Right cardiac atrium (tissue), 5 donors: ENCODE measurements at places on chromosomes 2 and 18. TPM values are rescaled to one million over a fixed set of nuclear protein-coding genes. Genes with fewer than 3 reads are reported as not detected.

CDK5R2 gene
- total RNA-seq: not detected

DGUOK gene
- total RNA-seq: 29.0 TPM

FAM124B gene
- 0.44 TPM for total RNA-seq

WDSUB1 gene
- total RNA-seq: 9.5 TPM

DNA sequence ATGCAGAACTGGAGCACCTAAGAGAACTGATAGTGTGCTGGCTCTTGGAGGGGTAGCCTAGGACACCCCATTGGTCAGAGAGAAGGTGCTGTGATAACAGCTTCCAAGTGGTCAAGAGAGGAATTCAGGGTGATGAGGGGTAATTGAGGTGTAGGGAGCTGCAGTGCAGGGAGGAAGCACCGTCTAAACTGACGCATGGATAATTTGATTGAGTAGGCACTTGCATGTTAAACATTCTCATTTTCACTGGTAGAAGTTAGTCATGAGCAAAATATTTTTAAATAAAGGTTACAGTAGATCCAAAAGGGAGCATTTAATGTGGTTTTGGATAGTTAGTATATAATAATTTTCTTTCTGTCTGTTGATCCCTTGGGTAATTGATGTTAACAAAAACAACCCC, 155.1 kb upstream of the TCF4 start:
- no peak for DNase-seq

DNA sequence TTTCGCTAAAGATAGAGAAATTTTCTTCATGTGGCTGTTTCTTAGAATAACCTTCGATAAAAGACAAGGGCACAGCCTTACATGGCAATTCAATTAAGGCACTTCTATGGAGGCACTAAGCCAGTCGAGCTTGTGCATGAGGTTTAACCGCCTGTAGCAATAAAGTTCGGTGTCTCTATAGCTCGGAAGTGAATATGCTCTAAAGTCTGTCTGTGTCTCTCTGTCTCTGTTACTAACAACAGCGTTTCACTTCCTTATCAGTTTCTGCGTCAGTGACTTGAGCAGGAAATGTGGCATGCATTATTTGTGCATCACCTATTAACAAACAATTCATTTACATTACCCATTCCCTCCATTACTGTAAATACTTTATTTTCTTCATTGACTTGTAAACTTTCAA, 365.1 kb upstream of the NETO1 start:
- DNase-seq: no peak

GRCh38 chr2:156333951-156334495, 1.5 kb upstream of the NR4A2 start:
- peak; percentile 89 for DNase-seq

- DNase-seq: peak; percentile 59
Measured at GRCh38 chr2:152505495-152505906, 170.5 kb downstream of the FMNL2 start.

DNA sequence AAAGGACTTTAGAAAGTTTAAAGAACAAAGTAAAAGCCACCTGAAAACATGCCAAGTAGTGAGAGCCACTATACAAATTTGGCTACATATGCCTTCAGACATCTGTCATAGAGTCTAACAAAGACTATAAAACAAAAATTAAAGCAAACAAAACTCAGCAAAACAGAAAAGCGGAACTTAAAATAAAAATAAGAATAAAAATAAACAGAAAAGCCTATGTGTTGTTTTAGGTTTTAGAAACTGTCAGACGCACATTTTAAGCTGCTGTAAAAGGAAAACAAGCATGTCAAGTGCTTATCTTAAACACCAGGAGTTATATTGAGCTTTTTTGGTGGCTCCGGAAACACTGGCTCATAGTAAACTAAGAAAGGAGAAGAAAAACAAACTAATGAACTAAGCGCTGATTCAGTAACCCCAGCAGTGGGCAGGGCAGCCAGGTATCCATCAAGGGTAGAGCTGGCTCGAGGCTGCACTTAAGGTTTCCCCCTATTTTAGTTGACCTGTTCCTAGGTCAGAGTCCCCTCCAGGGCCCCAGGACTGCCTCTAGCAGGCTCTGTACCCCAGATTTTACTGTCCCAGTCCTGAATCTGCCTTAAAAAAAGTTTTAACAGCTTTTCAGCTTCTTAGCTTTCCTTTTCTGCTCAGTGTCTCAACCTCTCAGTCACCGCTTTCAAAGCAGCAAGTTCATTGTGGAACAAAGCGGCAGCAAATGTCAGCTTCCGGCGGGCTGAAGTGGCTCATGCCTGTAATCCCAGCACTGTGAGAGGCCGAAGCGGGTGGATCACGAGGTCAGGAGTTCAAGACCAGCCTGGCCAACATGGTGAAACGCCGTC, 15.4 kb upstream of the RMC1 start:
- DNase-seq: peak; percentile 24

GRCh38 chr2:231348173-231348572, 47.3 kb upstream of the B3GNT7 start:
- no peak for DNase-seq

GRCh38 chr2:8235419-8235818, 446.4 kb upstream of the ID2 start:
- DNase-seq: no peak

GRCh38 chr2:233603520-233603919, 13.9 kb upstream of the UGT1A8 start:
- DNase-seq: no peak

GRCh38 chr18:7872569-7872968, 305.5 kb downstream of the PTPRM start:
- DNase-seq: no peak

DNA sequence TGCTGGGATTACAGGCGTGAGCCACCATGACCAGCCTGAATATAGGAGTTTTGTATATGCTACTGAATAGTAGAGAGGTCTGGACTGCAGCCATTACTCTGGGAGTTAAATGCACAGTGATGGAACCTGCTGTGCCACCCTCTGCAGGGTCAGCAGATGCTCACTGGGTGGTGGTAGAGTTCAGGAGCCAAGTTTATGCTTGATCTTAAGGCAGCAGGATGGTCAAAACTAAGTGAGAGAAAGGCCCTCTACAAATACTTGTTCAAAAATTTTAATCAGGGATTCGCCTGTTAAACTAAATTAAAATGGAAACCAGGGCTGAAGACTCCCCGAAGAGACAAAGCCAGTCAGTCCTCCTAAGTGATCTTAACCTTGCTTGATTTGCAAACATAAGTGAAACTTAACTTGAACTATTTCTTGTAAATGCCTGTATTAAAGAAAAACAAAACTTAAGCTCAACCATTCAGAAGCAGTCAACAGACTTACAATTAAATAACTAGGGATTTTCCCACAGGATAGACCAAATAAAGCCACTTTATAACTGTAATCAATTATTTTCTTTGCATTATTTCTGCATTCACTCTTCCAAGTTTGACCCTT, 4.2 kb upstream of the WDFY1 start:
- DNase-seq: no peak

DNA sequence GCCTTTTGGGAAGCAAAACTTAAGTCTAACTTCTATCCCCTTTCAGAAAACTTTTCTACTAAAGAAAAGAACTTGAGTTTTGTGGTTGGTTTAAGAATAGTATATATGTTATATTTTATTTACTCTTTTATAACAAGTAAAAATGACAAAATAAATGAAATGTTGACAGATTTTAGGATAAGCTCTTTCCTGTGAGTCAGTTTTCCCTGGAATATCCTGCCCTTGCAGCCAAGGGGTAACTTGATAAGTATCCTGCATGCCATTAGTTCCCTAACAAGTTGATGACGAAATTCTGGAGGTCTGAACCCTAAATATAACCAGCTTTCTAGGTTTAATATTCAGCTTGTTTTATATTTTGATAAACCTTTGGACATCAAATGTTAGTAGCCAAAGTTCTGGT, 7.3 kb upstream of the HTR2B start:
- no peak for DNase-seq

- DNase-seq: peak; percentile 83
Measured at GRCh38 chr18:1663879-1664705, 759.4 kb downstream of the ADCYAP1 start.

- DNase-seq: no peak
Measured at GRCh38 chr2:186603286-186603685, 13.4 kb downstream of the ITGAV start.

DNA sequence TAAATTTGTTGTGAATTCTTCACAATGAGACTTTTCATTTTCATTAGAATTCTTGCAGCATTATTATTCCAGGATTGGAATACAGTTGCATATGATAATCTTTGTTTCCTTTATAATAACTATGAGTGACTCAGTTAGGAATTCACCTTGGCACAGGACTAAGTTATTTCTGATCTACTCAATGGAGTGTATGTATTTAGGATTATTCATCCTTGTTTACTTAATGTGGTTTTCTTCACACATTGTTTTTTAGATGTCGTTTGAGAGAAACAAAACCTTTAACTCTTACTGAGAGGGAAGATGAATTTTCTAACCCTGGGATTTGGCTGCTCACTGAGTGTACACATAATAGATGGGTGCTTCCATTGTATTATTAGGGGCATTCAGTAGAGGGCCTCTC, 970.1 kb downstream of the DPP10 start:
- DNase-seq: no peak

- DNase-seq: no peak
Measured at GRCh38 chr2:219733106-219733505, 105.7 kb downstream of the SLC4A3 start.

- no peak for DNase-seq
Measured at GRCh38 chr2:65979446-65979845, 455.5 kb upstream of the MEIS1 start.
